ENCODE measurements at places on chromosomes 3 and 15.

DNA sequence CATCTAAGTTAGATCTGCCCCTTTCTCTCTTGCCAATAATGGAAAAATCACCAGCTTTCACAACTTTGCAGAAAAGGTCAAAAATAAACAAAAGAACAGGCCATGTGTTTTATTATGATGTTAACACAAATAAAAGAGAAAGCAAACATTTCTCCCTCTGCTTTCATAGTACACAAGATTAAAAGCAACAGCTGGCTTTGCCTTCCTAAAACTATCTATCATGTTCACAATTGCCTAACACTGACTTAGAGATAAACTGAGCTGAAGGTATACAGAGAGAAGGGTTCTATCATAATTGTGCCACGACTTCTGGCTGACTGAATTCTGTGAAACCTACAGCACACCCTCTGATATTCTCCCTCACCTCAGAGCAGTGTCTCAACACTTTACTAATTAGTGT, 29.4 kb downstream of the AADAC start:
- DNase-seq: no peak

- DNase-seq: no peak
These were observed 16.9 kb downstream of the THBS1 start for GRCh38 chr15:39597751-39598185.

GRCh38 chr15:40258544-40258943, 19.7 kb downstream of the PAK6 start:
- no peak for DNase-seq

DNA sequence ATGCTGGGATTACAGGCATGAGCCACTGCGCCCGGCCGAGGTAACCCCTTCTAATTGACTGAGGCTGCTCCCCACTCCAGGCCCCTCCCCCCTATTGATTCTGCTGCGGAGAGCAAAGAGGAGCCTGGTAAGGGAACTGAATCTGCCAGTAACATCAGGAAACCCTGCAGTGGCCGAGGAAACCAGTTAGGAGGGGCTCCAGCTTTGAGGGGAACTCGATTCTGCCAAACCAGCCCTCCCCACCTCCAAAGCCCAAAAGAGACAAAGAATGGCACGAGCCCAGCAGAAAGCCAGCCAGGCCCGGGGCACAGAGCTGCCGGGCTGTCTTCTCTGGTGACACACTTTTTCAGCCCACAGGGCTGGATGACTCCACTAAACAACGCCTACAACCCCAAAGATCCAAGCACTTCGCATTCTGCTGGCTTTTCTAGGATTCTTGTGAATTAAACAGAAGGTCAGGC, 15.0 kb upstream of the ACAD9 start:
- DNase-seq: no peak

DNA sequence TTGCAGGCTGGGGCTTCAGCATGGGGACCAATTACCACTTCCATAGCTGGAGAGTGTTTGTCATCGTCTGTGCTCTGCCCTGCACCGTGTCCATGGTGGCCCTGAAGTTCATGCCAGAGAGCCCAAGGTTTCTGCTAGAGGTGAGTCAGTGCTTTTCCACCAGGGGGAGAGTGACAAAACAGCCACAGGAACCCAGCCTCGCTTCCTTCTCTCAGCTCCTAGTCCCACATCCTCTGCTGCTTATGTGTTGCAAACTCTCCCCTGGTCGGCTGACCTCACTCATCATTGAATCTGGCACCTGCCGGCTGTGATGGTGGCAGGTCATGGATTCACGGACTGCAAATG, 158.3 kb downstream of the SV2B start:
- no peak for DNase-seq

GRCh38 chr3:193831495-193832455, 238.8 kb downstream of the OPA1 start:
- no peak for DNase-seq
